T1000 (cell line): ENCODE measurements at places on chromosomes 6 and 20.
A peak's percentile ranks its signal among the peaks of the same experiment; 100 is the strongest.

DNA sequence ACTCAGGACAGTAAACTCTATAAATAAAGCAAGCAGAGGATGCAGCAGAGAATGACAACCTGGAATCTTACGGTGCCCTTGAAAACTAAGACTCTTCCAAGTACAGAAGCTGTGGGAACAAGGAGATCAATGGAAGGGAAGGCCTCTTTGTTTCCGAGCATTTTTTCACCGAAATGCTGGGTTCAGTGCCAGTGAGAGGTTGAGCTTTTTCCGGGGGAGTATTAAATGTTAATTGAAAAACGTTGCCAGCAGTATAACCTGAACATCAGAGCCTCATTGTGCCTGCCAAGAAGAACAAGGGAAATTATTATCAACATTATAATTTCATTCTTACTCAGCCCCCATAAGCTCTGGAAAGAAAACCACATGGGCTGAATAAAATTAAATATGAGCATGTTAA lies 17.5 kb downstream of the OPRM1 start:
- DNase-seq: no peak

DNA sequence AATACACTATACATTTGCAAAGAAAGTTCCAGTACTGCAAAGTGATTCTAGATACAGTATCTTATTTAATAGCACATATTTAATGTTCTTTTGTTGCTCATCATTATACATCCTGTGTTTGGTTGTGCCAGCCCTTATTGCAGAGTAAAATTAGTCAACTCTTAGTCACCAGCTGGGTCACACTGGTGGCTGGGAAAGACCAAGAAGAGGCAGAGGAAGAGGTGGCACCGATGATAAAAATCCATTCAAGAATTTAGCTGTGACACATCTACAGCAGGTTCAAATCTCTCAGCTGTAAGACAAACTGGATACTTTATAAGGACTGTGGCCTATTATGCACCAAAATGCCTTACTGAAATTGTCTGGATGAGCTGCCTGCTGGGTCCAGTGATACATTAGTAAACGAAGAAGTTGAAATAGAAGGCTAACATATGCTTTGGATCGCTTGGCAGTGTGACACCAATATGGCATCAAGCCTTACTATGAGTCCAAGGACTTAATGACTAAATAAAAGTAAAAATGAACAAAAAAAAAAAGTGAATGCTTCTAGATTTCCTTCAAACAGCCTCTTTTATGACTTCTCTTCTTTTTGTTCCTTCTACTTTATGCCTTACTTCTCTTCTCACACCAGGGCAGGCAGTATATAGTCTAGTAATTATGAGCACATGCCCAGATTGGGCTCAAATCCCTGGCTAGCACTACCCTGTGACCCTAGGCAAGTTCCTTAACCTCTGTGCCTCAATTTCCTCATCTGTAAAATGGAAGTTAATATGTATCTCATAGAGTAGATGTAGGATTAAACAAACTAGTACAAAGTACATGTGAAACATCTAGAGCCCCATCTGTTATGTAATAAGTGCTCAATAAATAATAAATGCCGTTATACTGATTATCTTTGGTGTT lies 29.4 kb upstream of the RNF8 start:
- peak; percentile 26 for DNase-seq

DNA sequence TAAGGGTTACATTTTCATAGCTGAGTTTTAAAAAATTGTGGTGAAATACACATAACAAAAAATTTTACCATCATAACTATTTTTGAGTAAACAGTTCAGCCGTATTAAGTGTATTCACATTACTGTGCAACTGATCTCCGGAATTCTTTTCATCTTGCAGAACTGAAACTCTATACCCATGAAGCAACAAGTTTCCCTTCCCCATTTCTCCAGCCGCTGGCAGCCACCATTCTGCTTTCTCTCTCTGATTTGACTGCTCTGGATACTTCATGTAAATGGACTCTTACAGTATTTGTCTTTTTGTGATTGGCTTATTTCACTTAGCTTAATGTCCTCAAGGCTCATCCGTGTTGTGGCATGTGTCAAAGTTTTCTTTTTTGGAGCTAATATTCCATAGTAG lies 341.6 kb downstream of the QKI start:
- no peak for DNase-seq

GRCh38 chr6:143607974-143608373 lies 69.8 kb upstream of the PHACTR2 start:
- no peak for DNase-seq

GRCh38 chr6:166569206-166569605 lies 17.3 kb downstream of the RAMACL start:
- no peak for DNase-seq

GRCh38 chr6:135094403-135094821 lies 39.8 kb upstream of the HBS1L start:
- DNase-seq: no peak

- no peak for DNase-seq
Observed at GRCh38 chr6:72048080-72048479, 161.7 kb downstream of the RIMS1 start.

GRCh38 chr6:133083248-133083967 lies 157.7 kb upstream of the EYA4 start:
- no peak for DNase-seq

DNA sequence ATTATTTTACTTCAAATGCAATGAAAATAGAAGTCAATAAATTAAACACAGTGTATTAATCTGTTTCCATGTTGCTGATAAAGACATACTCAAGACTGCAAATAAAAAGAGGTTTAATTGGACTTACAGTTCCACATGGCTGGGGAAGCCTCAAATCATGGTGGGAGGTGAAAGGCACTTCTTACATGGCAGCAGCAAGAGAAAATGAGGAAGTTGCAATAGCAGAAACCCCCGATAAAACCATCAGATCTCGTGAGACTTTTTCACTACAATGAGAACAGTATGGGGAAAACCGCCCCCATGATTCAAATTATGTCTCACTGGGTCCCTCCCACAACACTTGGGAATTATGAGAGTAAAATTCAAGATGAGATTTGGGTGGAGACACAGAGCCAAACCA lies 82.2 kb downstream of the GPR63 start:
- DNase-seq: no peak

DNA sequence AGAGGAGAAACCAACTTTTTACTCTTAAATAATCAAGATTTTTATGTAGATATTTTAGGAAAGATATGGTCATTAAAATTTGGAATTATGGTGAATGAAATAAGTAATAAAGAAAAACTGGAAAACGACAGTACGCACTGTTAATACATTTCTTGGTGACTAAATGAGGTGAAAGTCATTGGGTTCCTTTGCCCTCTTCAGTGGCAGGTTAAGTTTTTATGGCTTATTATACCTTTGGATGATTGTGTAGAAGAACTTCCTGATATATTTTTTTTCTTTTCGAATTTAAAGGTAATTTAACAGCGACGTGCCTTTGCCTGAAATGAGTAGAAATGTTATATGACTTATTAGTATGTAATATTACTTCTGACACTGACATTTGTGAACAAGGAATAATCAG lies 43.4 kb downstream of the FOXO3 start:
- DNase-seq: no peak

GRCh38 chr6:39934131-39934757 lies at the start of gene MOCS1:
Gene MOCS1, minus strand, starts transcription at chr6:39934462. Its CDS starts 45 bp downstream, at chr6:39934417.
- peak; percentile 64 for DNase-seq

DNA sequence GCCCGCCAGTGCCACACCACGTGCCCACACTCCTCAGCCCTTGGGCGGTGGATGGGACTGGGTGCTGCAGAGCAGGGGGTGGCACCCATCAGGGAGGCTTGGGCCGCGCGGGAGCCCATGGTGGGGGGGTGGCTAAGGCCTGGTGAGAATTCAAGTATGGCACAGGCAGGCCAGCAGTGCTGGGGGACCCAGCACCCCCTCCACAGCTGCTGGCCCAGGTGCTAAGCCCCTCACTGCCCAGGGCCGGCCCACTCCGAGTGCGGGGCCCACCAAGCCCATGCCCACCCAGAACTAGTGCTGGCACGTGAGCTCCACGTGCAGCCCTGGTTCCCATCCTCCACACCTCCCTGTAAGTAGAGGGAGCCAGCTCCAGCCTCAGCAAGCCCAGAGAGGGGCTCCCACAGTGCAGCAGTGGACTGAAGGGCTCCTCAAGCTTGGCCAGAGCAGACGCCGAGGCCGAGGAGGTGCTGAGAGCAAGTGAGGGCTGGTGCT lies 1091.1 kb upstream of the GJE1 start:
- no peak for DNase-seq

DNA sequence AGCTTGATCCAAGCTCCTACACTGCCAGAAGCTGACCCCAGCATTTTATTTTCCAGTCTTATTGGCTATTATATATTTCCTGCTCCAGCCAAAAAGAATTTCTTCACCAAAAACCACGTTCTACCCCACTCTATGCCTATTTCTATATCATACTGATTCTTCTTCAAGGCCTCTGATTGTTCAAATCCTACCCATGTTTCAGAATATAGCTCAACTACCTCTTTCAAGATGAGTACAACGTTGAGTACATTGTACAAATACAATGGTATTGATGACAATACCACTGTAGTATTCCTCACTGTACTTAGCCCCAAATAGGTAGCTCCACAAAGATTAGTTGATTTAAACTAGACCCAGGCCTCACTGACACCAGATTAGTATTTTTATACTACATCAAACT lies 31.0 kb downstream of the ASCC3 start:
- DNase-seq: no peak

DNA sequence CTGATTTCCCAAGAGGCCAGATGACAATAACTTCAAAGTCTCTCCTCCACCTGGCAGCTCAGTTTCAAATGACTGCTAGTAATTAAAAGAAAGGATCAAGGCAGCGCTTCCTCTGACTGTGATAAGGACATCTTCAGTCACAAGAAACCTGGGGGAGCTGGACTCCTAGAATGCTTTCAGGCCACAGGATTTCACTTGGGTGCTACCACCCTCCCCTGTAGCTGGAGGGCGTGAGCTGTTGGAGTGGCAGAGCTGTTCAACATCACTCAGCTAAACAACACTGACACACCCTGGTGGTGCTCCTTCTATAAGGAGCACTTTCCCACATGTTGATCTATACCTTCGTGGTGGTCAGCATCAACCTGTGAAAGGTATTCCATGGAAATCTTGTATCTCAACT lies 2.2 kb upstream of the CNR1 start:
- no peak for DNase-seq

GRCh38 chr6:54722328-54722727 lies 124.2 kb upstream of the FAM83B start:
- DNase-seq: no peak

- no peak for DNase-seq
Observed at GRCh38 chr20:2890742-2891141, 17.5 kb downstream of the PTPRA start.

- DNase-seq: no peak
Observed at GRCh38 chr6:143603455-143603854, 74.3 kb upstream of the PHACTR2 start.

GRCh38 chr6:5587648-5588047 lies 326.3 kb downstream of the FARS2 start:
- no peak for DNase-seq

DNA sequence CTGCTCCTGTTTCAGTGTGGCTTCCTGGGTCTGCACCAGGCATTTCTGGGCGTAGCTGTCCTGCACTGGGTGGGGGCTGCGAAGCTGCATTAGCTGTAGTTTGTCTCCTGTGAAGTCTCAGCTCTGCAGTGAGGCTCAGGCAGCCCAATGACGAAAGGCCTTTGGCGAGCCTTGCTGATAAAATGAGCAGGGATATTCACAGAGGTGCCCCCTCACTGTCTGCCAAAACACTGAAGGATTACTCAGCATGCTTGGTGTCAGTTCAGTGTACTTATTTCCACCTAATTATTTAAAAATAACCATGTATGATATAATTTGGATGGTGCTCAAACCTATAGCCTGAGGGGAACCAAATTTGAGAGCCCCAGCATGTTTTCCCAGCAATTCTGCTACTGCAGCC lies 73.5 kb downstream of the ECT2L start:
- DNase-seq: no peak
